ENCODE measurements at places on chromosomes 3 and 15.

DNA sequence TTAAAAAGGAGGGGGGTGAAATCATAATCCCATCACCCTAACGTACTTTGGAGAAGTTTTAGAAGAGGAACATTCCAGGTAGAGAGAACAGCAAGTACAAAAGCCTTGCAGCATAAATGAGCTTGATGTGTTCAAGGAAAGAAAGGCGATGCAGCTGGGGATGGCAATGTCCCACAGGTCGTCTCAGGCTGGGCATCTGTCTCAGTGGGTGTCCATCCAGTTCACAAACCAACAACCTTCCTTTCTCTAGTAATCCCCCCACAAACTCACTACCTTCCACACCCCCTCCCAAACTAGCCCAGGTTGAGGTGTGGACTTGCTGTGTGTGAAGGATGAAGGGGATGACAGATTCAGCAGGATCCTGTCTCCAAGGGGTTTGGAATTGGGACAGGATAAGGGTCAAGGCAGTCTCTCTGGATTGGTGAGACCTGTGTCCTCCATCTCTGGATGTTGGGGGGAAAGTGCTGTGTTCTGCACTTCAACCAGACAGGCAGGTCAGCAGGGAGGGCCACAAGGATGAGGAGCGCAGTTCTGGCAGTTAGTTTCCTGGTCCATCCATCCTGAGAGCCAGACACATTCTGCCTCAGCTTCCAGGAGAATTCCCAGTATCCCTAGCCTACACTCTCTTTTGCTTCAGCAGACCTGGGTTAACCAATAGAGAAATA, 1.7 kb upstream of the ESYT3 start:
- DNase-seq = no peak

GRCh38 chr15:73996939-73997338, 2.4 kb downstream of the PML start:
- no peak for DNase-seq

- no peak for DNase-seq
Observed at GRCh38 chr3:157938154-157938779, 168.0 kb downstream of the SHOX2 start.

DNA sequence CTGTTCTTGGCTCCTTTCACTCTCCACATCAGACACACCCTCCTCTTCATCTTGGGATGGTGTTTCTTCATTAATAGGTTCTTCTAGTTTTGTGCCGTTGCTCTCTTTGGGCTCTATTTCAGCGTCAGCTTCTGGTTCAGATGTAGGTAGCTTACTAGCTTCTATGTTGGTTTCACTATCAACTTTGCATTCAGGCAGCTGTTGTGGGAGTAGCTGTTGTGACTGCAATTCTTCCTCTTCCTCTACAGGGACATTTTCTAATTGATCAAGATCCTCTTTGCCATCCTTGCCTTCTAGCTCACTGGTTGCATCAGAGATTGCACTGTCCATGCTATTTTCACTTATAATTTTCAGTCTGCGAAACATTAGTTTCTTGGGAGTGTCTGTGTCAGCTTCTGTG, 80.1 kb downstream of the SETD2 start:
- DNase-seq = no peak

- no peak for DNase-seq
Observed at GRCh38 chr3:129005526-129006303, 4.6 kb downstream of the EFCC1 start.

DNA sequence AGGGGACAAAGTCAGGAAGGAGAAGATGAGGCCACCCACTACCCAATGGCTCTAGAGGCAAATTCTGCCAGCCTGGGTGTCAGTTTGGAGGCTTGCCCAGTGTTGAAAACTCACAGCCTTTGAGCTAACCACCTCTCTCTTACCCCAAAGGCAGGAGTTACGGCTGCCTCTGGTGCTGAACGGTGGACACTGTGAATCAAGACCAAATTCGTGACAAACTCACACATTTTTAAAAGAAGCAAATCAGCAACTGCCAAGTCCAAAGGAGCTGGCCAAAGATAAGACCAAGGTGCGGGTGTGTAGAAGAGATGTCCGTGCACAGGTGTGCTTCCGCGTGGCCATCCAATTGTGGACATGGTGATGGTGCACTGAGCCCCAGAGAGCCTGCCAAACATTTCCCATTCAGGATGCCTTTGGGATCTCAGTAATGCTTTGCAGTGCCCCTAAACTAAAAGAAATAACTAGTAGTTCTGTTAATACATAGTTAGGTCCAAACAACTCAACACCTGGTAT, 74.6 kb downstream of the FAM174B start:
- DNase-seq = no peak

- no peak for DNase-seq
Observed at GRCh38 chr3:127389420-127389819, 101.6 kb upstream of the PRR20G start.

DNA sequence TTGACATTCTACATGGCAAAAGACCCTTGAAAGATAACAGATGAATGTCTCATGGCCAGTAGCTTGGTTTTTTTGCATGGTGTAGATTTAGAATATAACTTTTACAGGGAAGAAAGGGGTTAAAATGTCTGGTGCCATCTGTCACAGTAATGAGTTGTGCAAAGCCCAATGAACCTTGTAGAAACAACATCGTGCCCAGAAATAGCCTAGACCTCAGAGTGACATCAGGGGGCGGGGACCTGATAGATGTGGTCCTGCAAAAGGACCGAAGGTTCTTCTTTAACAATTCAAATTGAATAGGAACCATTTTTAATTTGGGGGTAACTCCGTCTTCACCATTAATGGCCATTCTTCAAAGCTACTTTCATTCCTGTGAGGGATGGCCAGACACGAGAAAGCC, 254.1 kb upstream of the CTDSPL start:
- DNase-seq = no peak

DNA sequence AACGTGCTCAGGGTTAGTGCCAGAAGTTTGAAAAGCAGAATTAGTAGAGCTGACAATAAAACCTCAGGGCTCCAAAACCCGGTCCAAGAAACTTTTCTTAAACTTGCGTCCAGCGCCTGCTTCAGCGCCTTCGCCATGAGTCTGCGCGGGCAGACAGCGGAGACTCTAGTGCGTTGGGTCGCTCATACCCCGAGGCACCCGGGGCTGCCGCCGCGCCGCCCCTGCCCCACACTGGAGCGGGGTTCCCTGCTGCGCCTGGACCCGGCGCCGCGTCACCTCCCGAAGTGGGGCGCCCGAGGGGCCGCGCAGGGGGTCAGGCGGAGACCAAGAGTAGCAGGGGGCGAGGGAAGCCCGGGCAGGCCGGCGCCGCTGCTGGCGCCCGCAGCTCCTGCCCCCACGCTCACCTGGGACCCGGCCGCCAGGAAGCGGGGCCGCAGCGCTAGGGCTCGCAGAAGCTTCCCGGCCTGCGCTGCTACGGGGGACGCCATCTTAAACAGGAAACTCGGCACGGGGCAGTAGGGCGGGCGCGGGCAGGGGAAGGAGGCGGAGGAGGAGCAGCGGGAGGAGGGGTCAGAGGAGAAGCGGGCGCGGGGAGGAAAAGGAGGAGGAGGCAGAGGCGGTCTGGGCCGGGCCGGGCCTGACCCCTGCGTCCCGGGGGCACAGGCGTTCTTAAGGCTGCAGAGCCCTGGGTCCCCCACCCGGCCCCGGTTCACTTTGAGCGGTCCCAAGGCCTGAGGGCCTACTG, at the start of gene SUCLG2:
TSS of gene SUCLG2 (minus strand) at position 514 of the 745 bp plus-strand sequence. CDS start at position 488, 26 bp downstream.
- DNase-seq = peak; percentile 64

GRCh38 chr3:114527036-114527644, 233.3 kb downstream of the TIGIT start:
- no peak for DNase-seq

DNA sequence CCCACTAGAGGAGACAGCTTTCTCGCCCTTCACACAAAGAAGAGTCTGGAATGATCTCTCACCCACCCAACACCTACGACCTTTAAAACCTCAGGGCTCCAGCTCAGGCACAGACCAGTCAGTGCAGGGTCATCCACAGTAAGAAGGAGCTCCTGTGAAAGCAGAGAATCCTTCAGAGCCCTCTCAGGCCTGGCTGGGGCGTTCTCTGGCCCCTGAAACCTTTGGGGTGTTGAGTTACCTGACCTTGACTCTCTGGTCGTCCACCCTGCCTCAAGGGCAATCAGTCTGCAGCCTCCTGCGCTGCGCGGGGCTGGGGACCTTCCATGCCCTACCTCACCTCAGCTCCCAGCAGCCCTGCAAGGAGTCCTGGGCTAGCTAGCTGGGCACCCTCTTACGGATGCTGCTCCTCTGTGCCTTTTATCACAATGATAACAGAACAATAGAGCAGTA, 106.2 kb downstream of the ADCY5 start:
- DNase-seq = no peak

DNA sequence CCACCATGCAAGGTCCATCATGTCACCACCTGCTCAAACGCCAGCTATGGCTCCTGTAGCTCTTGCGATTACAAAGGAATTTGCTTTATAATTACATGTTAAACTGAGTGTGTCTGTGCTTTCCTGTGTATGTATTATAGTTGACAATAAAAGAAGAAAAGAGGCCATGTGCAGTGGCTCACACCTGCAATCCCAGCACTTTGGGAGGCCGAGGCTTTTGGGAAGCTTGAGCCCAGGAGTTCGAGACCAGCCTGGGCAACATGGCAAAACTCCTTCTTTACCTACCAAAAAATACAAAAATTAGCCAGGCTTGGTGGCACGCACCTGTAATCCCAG, 27.0 kb downstream of the ATRIP start:
- DNase-seq = no peak

- no peak for DNase-seq
Observed at GRCh38 chr15:90893175-90894090, 9.1 kb downstream of the FES start.

DNA sequence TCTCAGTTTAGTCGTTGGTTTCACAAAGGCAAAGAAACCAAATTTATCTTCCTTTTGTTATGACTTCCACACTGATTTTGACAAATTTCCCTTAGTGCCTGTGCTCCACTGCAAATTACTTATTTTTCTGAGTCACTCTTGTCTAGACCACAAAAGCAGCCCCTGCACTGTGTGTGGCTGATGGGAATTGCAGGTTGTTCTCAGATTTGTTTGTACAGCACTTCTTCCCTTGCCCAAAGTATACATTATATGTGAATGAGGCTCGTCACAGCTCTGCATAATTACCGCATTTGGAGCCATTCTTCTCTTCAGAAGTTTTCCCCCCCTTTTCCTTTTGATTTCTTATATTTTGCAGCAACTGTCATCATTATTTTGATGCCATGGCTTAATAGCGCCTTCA, 354.2 kb upstream of the IL12A start:
- DNase-seq = no peak

- no peak for DNase-seq
Observed at GRCh38 chr3:189322339-189322738, 150.6 kb downstream of the TPRG1 start.

- DNase-seq = no peak
Observed at GRCh38 chr3:142134799-142135325, 14.5 kb downstream of the TFDP2 start.

DNA sequence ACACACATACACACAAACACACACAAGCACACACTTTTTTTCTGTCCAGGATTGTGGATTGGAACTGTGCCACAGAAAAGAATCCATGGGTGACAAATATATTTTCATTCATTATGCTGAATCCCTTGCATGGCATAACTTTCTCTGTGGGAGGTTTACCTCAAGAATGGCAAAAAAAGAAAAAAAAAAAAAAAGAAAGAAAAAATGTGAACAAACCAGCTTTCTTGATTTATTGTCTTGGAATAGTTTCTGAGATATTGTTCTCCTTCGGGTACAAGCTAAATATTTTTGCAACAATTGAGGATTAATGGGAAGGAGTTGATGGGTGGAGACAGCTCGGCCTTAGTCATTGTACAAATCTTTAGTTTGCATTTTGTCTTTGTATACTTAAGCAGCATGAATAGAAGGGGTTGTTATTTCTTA, 153.1 kb downstream of the GMNC start:
- DNase-seq = no peak

GRCh38 chr3:177283983-177284382, 86.7 kb upstream of the TBL1XR1 start:
- DNase-seq = no peak

- DNase-seq = no peak
Observed at GRCh38 chr3:42721690-42722089, 19.1 kb upstream of the HHATL start.

Measured in activated CD8-positive, alpha-beta memory T cell treated with anti-CD3 and anti-CD28 coated beads for 4 hours (primary cell).